ENCODE measurements at places on chromosomes 3 and 15.

DNA sequence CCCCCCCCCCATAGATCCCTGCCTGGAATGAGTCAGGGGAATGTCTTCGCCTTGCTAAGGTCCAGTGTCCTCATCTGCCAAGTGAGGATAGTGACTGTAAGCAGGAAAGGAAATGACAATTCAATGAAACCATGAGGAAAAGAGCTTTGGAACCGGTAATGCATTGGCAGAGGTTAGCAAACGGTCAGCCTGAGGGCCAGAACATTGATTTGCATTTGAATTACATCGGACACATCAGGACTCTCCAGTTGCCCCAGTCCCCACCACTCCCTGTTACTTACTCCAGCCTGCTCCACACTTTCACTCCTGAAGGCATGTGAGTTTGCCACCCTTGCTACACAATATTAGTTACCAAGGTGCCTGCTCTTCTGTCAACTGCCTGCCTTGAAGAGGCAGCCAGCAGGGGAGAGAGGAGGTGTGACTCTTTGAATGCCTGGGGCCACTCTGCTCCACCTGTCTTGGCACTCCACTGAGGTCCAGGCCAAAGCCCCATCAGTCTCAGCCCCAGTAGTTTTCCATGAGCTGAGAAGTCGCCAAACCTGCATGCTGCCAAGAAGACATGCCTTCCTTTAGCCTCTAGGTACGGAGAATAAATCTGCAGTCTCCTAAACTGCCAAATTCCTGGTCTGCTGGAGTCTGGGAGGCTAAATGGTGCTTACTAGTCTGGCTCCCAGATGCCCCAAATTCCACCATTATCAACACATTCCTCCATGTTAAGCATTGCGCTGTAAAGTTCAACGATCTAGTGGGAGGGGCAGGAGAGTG, 191.7 kb upstream of the TLE3 start:
- H3K27ac ChIP-seq: no peak overlapping the region
- DNase-seq: no peak
- no peaks in the 10 kb centered on the region for H3K27me3 ChIP-seq

DNA sequence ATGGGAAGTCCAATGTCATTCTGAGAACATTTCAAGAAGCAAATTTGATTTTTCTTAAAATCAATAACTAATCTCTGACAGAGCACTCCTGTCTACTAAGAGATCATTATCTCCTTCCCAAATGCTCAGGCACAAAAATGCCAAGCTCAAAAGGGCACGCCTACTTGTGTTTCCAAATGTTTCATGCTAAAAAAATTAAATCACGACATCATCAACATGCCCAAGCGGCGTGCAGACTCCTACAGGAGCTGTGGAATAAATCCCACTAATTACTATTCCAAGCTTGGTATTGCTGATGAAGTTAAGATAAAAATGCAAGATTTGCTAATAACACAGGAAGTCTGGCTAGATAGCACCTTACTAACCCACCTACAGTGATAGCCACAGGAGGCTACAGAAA, 140.8 kb downstream of the OSBPL10 start:
- H3K36me3 ChIP-seq: peaks cover 47% of the 10 kb centered on the region
- H3K27me3 ChIP-seq: no peaks in the 10 kb centered on the region
- peak overlapping the region; percentile 21 for H3K27ac ChIP-seq
- no peak overlapping the region for H3K4me3 ChIP-seq
- peaks cover 40% of the 10 kb centered on the region for H3K4me1 ChIP-seq

DNA sequence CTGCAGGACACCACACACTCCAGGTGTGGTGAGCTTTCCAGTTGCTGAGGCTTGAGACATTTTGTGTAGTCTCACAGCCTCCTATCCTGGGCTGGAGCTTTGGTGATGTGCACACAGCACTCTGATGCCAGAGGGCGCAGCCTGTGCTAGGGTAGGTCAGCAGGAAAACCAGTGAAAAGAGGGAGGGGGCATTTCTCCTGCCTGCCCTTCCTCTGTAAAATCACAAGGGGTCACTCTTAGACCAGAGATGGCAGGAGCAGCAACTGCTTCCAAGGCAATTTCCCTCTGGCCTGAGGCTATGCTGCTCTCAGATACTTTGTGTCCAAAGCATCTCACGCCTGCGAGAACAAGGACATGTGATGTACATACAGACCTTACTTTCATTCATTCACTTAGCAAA, 16.5 kb upstream of the MUSTN1 start:
- no peaks in the 10 kb centered on the region for H3K27me3 ChIP-seq
- no peak overlapping the region for H3K4me3 ChIP-seq
- peaks cover 8% of the 10 kb centered on the region for H3K36me3 ChIP-seq
- peaks cover 3% of the 10 kb centered on the region for H3K4me1 ChIP-seq
- no peak overlapping the region for H3K27ac ChIP-seq
- no peak for DNase-seq

DNA sequence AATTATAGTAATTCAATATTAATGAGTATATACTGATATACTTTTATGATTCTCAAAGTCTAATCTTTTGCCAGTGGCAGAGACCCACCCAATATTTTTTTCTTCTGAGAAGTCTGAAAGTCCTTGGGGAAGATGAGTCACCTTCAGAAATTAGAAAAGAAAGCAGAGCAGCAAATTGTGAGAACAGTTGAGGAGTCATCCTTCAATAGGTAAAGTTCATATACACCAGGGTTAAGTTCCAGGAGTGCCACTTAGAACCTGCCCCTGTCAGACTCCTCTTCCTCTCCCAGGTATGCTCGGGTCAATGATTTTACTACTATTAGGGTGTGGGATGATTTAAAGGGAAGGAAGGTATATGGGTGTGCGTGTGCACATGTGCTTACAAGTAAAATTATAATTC, 7.1 kb downstream of the CLRN1 start:
- no peak overlapping the region for H3K27ac ChIP-seq
- H3K27me3 ChIP-seq: peaks cover 14% of the 10 kb centered on the region
- no peaks in the 10 kb centered on the region for H3K4me1 ChIP-seq
- no peaks in the 10 kb centered on the region for H3K36me3 ChIP-seq

GRCh38 chr3:61559136-61559731, 2.1 kb upstream of the PTPRG start:
- no peak overlapping the region for H3K27ac ChIP-seq
- H3K4me1 ChIP-seq: peaks cover 3% of the 10 kb centered on the region
- no peaks in the 10 kb centered on the region for H3K36me3 ChIP-seq
- no peak for DNase-seq
- H3K4me3 ChIP-seq: no peak overlapping the region

DNA sequence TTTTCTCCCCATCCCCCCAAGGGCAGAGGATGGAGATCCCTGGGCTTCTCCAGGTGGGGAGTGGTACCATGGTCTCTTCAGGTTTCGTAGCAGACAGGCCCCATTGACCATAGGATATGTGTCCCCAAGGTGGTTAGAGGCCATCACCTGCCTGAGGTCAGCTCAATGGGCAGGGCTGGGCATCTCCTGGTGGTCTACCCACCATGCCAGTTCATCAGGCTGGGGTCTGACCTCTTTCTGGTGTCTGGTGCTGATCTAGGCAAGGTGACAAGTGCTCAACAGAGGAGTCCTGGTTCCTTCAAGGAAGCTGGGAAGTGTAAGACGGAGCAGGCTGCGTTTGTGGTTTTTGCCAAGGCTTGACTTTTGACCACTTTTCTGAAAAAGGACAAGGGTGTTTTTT, 71.4 kb downstream of the SMAD3 start:
- no peaks in the 10 kb centered on the region for H3K27me3 ChIP-seq
- H3K36me3 ChIP-seq: no peaks in the 10 kb centered on the region
- no peak for DNase-seq

GRCh38 chr3:129441782-129442181, 1.8 kb downstream of the IFT122 start:
- no peak for DNase-seq
- H3K4me1 ChIP-seq: peaks cover 25% of the 10 kb centered on the region
- H3K36me3 ChIP-seq: peaks cover 11% of the 10 kb centered on the region
- no peaks in the 10 kb centered on the region for H3K27me3 ChIP-seq
- H3K4me3 ChIP-seq: no peak overlapping the region

GRCh38 chr15:60704717-60705116, 225.8 kb upstream of the ICE2 start:
- no peak overlapping the region for H3K4me3 ChIP-seq
- no peaks in the 10 kb centered on the region for H3K36me3 ChIP-seq
- no peak overlapping the region for H3K27ac ChIP-seq
- peaks cover 5% of the 10 kb centered on the region for H3K27me3 ChIP-seq
- DNase-seq: no peak
- H3K4me1 ChIP-seq: no peaks in the 10 kb centered on the region

GRCh38 chr3:185824051-185825005, 514 bp downstream of the IGF2BP2 start:
- H3K27me3 ChIP-seq: peaks cover 21% of the 10 kb centered on the region
- peak overlapping the region; percentile 92 for H3K4me3 ChIP-seq
- peak overlapping the region; percentile 76 for H3K27ac ChIP-seq
- peaks cover 5% of the 10 kb centered on the region for H3K4me1 ChIP-seq

DNA sequence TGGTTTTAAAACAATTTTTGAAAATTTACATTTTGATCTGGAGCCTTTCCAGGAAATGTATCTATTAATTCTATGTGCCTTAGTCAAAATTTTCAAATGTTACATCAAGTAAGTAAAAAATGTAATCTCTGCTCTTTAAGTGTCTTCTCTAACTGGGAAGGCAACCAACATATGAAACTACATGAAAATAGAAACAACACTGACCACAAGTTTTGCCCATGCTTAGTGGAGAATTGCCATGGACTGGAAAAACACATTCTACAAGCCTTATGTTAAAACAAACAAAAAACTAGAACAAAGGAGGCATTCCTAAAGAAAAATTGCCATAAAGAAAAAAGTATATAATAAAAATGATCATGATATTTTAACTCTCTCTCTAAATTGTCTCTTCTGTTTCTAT, 75.9 kb upstream of the SPRED1 start:
- H3K27me3 ChIP-seq: peaks cover 14% of the 10 kb centered on the region
- DNase-seq: no peak
- H3K36me3 ChIP-seq: no peaks in the 10 kb centered on the region

GRCh38 chr3:68055215-68055614, 400.8 kb upstream of the SUCLG2 start:
- H3K36me3 ChIP-seq: no peaks in the 10 kb centered on the region
- H3K4me3 ChIP-seq: no peak overlapping the region
- H3K27me3 ChIP-seq: no peaks in the 10 kb centered on the region
- DNase-seq: no peak
- no peak overlapping the region for H3K27ac ChIP-seq
- H3K4me1 ChIP-seq: no peaks in the 10 kb centered on the region

GRCh38 chr15:96047255-96047931, 283.1 kb upstream of the NR2F2 start:
- H3K4me1 ChIP-seq: peaks cover 9% of the 10 kb centered on the region
- no peak overlapping the region for H3K4me3 ChIP-seq
- H3K36me3 ChIP-seq: no peaks in the 10 kb centered on the region
- H3K27ac ChIP-seq: no peak overlapping the region
- no peaks in the 10 kb centered on the region for H3K27me3 ChIP-seq

GRCh38 chr15:40103864-40104271, 4.8 kb downstream of the BMF start:
- H3K4me3 ChIP-seq: peak overlapping the region; percentile 86
- peaks cover 69% of the 10 kb centered on the region for H3K4me1 ChIP-seq
- H3K27me3 ChIP-seq: no peaks in the 10 kb centered on the region
- H3K36me3 ChIP-seq: peaks cover 16% of the 10 kb centered on the region

DNA sequence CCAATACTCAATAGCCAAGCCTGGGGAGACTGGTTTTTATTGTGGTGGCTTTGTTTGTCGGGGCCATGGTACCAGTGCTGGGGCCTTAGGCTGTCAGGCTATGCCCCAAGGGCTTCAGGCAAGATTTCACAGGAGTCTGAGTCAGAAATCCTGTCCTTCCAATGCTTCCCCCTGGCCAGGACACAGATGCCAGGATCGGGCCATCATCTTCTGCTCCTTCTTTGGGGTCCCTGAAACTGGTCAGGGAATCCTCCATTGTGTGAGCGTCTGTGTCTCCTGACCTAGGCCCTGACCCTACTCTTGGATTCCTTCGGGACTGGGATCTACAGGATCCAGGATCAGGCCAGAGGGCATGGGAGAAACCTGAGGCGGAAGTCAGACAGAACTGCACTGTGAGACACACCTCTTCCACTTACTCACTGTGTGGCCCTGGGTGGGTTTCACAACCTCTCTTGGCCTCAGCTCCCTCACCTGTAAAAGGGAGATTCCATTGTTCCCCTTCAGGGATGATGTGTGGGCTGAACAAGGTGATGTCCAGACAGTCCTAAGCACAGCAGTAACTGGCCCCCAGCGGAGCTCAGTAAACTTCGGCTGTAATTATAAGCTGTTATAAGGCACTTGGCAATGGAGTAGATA, 292.7 kb downstream of the UACA start:
- H3K36me3 ChIP-seq: no peaks in the 10 kb centered on the region
- H3K27ac ChIP-seq: no peak overlapping the region
- no peak overlapping the region for H3K4me3 ChIP-seq
- DNase-seq: no peak

DNA sequence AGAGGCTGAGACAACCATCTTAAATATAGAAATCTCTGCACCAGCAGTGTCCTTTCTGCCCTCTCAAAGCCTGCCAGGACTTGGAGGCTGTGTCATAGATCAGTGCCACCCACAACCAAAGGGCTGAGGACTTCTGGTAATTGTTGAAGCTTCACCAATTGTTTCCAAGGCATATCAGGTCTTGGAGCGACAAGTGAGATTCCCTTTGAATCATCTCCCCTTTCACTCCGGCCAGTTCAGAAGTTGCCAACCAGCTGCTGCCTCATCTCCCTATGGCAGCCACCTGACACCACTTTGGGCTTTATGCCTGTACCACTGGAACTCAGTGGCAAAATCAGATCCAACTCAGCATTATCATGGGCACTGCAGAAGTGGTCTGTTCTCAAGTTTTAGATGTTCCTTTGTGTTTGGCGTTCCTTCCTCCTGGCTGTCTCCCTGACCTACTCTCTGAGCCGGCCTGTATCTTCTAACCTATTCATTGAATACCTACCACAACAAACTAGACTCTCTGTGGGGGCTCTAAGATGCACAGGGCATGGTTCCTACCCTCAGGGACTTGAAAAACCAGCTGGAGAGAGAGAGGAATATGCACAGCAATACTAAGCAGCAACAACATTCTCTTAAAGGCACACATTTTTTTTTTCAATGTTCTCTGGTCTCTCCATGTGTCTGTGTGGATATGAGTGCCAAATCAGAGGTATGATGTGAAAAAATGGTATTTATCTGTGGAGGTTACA, 90.8 kb upstream of the PFN2 start:
- H3K27me3 ChIP-seq: peaks cover 3% of the 10 kb centered on the region
- no peaks in the 10 kb centered on the region for H3K4me1 ChIP-seq
- no peak overlapping the region for H3K4me3 ChIP-seq

- H3K4me3 ChIP-seq: no peak overlapping the region
- no peaks in the 10 kb centered on the region for H3K27me3 ChIP-seq
- no peaks in the 10 kb centered on the region for H3K36me3 ChIP-seq
- DNase-seq: no peak
Measured at GRCh38 chr3:86973440-86973839, 17.5 kb downstream of the VGLL3 start.

- no peak overlapping the region for H3K4me3 ChIP-seq
- no peak for DNase-seq
- peaks cover 3% of the 10 kb centered on the region for H3K36me3 ChIP-seq
- H3K27me3 ChIP-seq: peaks cover 2% of the 10 kb centered on the region
- H3K4me1 ChIP-seq: no peaks in the 10 kb centered on the region
Measured at GRCh38 chr15:71104636-71105035, 10.6 kb upstream of the THSD4 start.

DNA sequence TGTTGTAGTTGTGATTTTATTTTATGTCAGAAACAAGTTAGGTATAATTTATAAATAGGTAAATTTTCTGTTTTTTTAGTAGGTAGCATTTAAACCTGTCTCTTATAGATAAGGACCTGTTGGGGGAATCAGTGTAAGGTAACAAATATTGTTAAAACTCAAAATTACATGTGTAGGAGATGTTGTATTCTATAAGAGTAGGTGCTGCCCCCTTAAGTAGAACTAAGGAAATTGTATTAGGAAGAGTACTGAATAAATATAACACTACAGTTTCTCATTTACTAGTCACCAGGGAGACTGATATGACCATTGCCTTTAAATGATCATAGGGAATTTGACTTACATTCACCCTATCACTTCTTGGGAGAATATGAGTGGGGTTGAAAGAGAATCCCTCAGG, 31.2 kb downstream of the SLC25A36 start:
- H3K27ac ChIP-seq: no peak overlapping the region
- H3K4me1 ChIP-seq: no peaks in the 10 kb centered on the region
- no peak overlapping the region for H3K4me3 ChIP-seq
- H3K27me3 ChIP-seq: no peaks in the 10 kb centered on the region
